ENCODE measurements at places on chromosomes 4 and X. TPM values are rescaled to one million over a fixed set of nuclear protein-coding genes. Genes with fewer than 3 reads are reported as not detected.

The MUC7 gene
- not detected for total RNA-seq

The F8A1 gene
- 5.5 TPM for total RNA-seq

The TEX13B gene
- not detected for total RNA-seq

The LINC00632 gene
- total RNA-seq, result 12.0 TPM

The HTN3 gene
- not detected for total RNA-seq

DNA sequence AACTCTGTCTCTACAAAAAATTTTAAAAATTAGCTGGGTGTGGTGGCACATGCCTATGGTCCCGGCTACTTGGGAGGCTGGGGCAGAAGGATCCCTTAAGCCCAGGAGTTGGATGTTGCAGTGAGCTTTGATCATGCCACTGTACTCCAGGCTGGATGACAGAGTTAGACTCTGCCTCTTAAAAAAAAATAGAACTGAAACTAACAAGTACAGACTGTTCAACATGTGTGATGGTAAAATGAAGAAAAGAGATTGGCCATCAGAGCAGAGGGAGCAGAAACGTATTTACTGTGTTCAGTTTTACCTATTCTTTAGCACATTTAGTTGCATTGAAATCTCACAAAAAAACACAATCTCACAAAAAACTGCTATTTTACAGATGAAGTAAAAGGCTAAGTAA lies 77.9 kb upstream of the NAP1L5 start:
- no peak for DNase-seq

- DNase-seq, result peak; percentile 83
Observed at GRCh38 chrX:66638591-66639500, at the start of gene EDA2R. TSS of gene EDA2R (minus strand) at chrX:66639078. CDS start at chrX:66616020, 23,058 bp downstream.

DNA sequence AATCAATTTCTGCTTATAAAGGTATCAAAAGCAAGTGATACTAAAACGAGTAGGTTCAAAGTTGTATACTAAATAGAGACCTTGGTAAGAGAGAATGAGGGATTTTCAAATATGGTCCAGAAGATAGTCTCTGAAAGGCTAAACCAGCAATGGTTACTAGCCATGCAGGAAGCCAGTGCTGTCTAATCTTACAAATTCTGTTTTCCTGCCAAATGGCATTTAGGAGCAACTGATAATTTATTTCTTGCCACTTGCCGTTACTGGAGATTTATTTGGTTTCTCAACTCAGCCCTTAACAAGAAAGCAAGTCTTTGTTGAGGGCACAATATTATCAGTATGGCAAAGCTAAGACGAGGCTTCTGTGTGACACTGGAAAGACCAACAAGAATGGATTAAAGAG lies 47.2 kb downstream of the MAP7D3 start:
- no peak for DNase-seq

- DNase-seq, result no peak
Observed at GRCh38 chr4:75820676-75821075, 81.6 kb downstream of the PPEF2 start.

DNA sequence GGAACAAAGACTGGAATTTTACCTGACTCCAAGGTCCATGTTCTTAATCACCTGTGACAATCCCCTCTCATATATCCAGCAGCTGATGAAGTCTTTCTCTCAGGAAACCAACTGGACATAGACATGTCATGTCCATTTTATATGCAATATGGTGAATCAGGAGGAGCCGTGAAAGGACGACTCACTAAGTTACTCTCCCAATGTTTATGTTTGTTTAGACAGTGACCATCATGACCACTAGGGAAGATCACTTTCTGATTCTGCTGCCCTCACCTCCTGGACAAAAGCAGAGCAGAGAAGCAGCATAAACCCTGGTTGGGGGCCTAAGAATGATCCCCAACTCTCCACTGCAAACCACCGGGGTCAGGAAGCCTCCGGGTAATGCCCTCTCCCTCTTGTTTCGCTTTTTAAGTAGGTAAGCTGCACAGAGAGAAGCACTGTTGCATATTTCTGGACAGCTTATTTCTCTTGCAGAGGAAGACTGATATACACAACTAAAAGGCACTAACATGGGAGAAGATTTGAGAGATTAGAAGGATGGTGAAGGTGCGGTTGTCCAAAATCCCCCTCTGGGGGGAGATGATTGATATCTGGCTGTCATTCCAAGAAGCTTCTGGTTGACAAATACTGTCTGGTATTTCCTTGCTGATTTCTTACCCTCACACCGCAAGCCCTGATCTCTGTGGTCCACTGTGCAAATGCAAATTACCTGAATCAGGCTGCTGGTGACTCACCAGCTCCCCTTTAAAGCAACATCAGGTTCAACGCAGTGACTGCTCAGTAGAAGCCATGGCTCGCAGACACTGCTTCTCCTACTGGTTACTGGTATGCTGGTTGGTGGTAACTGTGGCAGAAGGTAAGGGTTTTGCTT lies at the start of gene ODAPH:
Gene ODAPH (plus strand): TSS at position 773 of the 871 bp plus-strand sequence. CDS start 17 bp downstream, at position 790.
- DNase-seq, result no peak

- no peak for DNase-seq
Observed at GRCh38 chr4:7648544-7649395, 214.0 kb upstream of the PSAPL1 start.

- no peak for DNase-seq
Observed at GRCh38 chr4:105198541-105198940, 51.9 kb downstream of the TET2 start.
